ENCODE measurements at places on chromosomes 5 and 9. TPM values are rescaled to one million over a fixed set of nuclear protein-coding genes. Genes with fewer than 3 reads are reported as not detected.

The S100Z gene
- 0.60 TPM for total RNA-seq

The THBS4 gene
- 0.32 TPM for total RNA-seq

DNA sequence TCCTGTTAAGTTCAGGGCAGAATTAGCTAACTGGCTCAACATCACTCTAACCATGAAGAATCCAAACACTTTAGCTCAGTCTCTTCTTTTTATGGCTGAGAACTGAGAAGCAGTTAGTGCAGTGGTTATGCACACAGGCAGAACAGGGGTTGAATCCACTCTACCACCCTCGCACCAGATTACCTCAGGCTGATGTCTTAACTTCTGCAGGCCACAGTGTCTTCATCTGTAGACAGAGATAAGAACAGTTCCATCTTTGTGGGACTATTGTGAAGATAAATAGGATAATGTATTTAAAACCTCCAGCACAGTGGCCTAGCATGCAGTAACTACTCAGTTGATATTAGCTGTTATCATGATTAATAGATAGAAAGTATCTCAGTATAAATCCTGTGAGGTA lies 54.8 kb downstream of the FAM114A2 start:
- no peak for DNase-seq
- no peak overlapping the region for H3K27ac ChIP-seq
- no peaks in the 10 kb centered on the region for H3K27me3 ChIP-seq
- H3K36me3 ChIP-seq: no peaks in the 10 kb centered on the region
- H3K4me3 ChIP-seq: no peak overlapping the region

DNA sequence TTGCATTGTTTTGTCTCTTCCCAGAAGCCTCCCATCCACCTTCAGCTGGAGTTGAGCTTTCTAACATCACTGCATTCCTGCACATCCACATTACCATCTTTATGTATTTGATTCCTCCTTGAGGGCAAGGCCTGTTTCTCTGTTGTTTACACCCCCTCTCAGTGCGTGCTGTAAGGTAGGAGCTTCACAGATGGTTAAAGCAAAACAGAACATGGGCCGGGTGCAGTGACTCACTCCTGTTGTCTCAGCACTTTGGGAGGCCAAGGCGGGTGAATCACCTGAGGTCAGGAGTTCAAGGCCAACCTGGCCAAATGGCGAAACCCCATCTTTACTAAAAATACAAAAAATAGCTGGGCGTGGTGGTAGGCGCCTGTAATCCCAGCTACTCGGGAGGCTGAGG lies 110.9 kb downstream of the KCNIP1 start:
- no peaks in the 10 kb centered on the region for H3K4me1 ChIP-seq
- H3K27ac ChIP-seq: no peak overlapping the region
- no peaks in the 10 kb centered on the region for H3K27me3 ChIP-seq
- DNase-seq: no peak
- no peak overlapping the region for H3K4me3 ChIP-seq

The ANKRD20A1 gene
- total RNA-seq: 1.6 TPM

DNA sequence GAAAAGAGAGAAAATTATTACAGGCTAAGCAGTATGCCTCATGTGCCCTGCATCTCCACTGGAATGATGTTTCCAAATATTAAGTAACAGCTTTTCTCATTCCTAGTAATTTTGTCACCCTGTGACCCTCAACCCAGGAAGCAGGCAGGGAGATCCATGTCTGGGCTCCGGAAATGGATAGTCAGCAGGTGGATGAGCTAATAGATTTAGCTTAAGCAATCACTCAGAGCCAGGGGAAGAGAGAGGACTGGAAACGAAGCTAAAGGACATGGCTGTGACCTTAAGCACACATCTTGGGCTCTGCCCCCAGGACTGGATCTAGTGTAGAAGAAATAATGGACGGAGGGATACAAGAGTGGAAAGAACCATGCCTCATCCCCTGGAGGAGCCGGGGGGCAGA lies 89.5 kb downstream of the ARSB start:
- DNase-seq: no peak
- no peak overlapping the region for H3K27ac ChIP-seq
- no peaks in the 10 kb centered on the region for H3K4me1 ChIP-seq
- no peaks in the 10 kb centered on the region for H3K27me3 ChIP-seq

The HRH2 gene
- 3.1 TPM for total RNA-seq

GRCh38 chr5:159342840-159343239 lies 12.6 kb upstream of the IL12B start:
- H3K27me3 ChIP-seq: no peaks in the 10 kb centered on the region
- no peak for DNase-seq
- no peak overlapping the region for H3K4me3 ChIP-seq
- H3K4me1 ChIP-seq: peaks cover 31% of the 10 kb centered on the region
- no peaks in the 10 kb centered on the region for H3K36me3 ChIP-seq

DNA sequence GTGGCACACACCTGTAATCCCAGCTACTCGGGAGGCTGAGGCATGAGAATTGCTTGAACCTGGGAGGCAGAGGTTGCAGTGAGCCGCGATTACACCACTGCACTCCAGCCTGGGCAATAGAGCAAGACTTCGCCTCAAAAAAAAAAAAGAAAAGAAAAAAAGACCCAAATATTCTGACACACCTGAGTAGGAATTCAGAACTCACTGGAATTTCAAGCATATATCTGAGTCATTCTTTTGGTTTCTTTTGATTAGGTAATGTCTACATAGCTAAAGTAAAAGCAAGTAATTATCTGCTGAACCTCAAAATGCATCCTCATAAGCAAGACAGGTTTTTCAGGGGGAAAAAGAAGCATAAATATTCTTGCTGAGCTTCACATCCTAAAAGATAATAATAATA lies 35.9 kb downstream of the ANKRD31 start:
- no peaks in the 10 kb centered on the region for H3K4me1 ChIP-seq
- H3K27me3 ChIP-seq: no peaks in the 10 kb centered on the region

The SHOC1 gene
- total RNA-seq: not detected

The PHPT1 gene
- total RNA-seq: 67.7 TPM

DNA sequence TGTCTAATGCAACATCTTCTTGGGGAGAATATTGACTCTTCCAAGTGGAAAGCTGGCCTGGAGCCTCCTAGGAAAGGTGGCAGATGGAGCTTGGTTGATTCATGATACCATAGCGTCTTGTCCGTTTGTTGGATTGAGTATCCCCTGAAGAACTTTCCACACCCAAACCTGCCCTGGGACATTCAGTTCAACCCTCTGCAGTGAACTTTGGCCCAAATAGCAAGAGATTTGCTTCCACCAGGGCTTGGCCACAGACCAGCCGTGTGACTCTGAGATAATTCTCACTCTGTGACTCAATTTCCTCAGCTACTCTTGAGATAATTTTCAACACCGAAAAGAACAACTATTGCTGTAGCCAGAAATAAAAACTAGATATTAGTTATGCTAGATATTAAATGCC lies 108.0 kb upstream of the RAD23B start:
- DNase-seq: no peak
- no peaks in the 10 kb centered on the region for H3K36me3 ChIP-seq
- peak overlapping the region; percentile 75 for H3K27ac ChIP-seq
- H3K4me1 ChIP-seq: peaks cover 18% of the 10 kb centered on the region
- no peaks in the 10 kb centered on the region for H3K27me3 ChIP-seq

DNA sequence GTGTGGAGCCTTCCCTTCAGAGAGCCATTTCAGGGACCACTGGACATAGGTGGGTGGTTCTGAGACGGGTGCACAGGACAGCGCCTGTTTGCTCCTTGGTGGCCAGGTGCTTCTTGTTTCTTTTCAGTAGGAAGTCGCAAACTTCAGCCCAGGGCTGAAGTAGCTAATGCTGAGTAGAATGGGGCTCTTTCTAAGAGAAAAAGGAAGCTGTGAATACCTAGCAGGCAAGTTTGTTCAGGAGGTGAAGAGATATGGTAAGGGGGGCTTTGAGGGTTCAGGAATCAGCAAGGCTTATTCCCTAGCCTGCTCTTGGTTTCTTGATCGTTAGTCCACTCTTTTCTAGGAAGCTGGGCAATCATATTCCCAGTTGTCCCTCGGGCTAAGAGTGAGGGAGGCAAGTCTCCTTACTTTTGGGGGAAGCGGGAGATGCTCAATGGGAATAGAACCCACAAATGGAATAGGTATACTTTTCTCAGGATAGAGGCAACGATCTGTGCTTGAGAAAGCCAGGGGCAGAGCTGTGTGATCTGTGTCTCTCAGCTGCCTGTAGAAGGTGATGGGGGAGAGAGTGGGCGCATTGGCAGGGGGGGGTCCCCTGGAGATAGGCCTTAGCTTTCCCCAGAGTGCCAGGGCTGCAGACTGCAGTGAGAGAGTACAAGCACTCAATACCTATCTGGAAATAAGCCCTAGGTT lies 1.9 kb upstream of the PURA start:
- H3K36me3 ChIP-seq: no peaks in the 10 kb centered on the region
- H3K27me3 ChIP-seq: peaks cover 29% of the 10 kb centered on the region
- H3K27ac ChIP-seq: no peak overlapping the region
- no peak for DNase-seq
- H3K4me1 ChIP-seq: peaks cover 36% of the 10 kb centered on the region
- H3K4me3 ChIP-seq: no peak overlapping the region

The ANKRD33B gene
- 3.9 TPM for total RNA-seq

DNA sequence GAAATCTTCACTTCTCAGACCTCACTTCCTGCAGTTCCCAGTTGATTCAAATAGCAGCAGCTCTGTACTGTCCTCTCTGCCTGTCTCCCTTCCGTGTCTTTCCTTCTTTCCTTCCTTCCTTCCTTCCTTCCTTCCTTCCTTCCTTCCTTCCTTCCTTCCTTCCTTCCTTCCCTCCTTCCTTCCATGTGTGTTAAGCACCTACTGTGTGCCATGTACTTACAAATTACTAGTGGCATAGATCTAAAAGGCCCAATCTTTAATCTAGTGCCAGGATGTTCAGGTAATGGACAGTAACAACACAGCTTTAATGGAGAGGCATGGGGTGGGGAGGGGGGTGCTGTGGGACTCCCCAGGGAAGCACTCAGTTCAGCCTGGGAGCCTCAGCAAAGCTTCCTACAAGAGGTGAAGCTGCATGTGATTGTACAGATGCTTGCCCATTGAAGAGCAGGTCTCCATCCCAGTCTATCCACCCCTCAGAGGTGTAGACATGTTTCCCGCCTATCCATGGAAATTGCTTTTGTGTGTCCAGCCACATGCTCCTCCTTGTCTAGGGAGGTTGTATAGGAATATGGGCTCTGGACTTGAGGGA lies 106.0 kb downstream of the RGS3 start:
- no peak overlapping the region for H3K27ac ChIP-seq

- no peak overlapping the region for H3K27ac ChIP-seq
- no peak overlapping the region for H3K4me3 ChIP-seq
- no peaks in the 10 kb centered on the region for H3K36me3 ChIP-seq
- no peaks in the 10 kb centered on the region for H3K27me3 ChIP-seq
- no peaks in the 10 kb centered on the region for H3K4me1 ChIP-seq
- DNase-seq: no peak
Observed at GRCh38 chr5:60639544-60639943, 60.4 kb downstream of the DEPDC1B start.

DNA sequence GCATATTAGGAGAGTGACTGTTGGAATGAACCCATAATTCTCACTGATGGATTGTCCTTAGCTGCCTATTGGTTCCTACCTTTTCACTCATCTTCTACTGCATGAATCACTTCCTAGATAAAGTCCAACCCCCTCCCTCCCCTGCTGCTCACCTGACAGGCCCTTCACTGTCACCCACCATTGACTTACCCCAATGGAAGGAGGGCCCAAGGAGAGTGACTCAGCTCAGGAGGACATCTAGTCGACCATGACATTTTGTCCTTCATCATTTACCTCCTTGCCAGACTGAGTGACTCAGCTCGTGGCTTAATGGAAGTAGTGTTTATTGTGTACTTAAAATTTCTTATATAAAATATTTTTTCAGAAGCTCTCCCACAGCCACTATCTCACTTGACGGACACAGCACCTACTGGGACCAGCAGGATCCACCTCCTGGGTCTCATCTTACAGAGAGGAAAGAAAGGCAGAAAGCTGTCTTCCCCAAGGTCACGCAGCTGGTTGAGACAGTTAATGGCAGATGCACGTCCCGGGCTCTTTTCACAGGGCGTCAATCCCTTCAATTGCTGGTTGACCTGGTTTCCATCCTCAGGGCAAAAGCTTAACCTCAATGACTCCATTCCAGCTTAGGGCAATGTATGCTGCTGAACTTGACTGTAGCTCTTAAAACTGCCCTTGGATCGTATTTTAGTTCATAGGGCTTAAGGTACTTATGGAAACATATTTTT lies 142.3 kb downstream of the MARCHF11 start:
- DNase-seq: no peak
- H3K36me3 ChIP-seq: no peaks in the 10 kb centered on the region
- no peaks in the 10 kb centered on the region for H3K4me1 ChIP-seq
- H3K27ac ChIP-seq: no peak overlapping the region

GRCh38 chr5:176535664-176536131 lies 1.5 kb downstream of the RNF44 start:
- H3K4me1 ChIP-seq: peaks cover 74% of the 10 kb centered on the region
- peaks cover 20% of the 10 kb centered on the region for H3K36me3 ChIP-seq
- no peaks in the 10 kb centered on the region for H3K27me3 ChIP-seq
- no peak for DNase-seq
- peak overlapping the region; percentile 100 for H3K27ac ChIP-seq

DNA sequence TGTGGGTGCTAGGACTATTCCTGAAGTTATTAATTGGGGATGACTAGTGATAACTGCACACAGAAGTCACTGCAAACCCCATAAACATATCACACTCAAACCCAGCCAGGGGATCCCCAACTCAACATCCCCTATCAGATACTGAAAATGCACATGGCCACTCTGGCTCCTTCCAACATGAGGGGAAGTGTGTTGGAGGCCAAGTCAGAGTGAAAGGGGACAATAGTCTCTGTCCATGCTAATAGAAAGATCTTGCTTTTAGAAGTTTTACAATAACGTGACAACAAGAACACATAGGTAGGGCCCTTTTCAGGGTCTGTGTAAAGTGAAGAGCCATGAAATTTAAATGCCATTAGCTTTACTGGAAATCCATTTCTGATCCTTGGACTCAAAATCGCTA lies 98.8 kb upstream of the SEMA6A start:
- H3K4me3 ChIP-seq: no peak overlapping the region
- H3K27me3 ChIP-seq: no peaks in the 10 kb centered on the region
- H3K36me3 ChIP-seq: no peaks in the 10 kb centered on the region
- H3K27ac ChIP-seq: no peak overlapping the region

DNA sequence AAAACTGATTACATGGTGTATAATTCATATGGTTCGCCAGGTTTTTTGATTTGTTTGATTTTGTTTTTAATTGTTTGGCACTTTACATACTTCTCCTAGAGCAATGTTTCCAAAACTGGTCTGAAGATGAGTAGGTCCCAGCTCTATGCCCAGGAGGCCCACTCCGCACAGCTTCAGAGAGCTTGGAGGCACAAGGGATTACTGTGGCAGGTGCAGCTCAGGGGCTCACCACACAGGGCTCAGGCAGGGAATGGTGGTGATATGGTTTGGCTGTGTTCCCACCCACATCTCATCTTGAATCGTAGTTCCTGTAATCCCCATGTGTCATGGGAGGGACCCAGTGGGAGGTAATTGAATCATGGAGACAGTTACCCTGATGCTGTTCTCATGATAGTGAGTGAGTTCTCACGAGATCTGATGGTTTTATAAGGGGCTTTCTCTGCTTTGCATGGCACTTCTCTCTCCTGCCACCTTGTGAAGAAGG lies 296.6 kb downstream of the MED10 start:
- no peak overlapping the region for H3K27ac ChIP-seq
- DNase-seq: no peak

All from natural killer cell (primary cell).